ENCODE measurements at places on chromosomes 16 and 17.
A peak's percentile ranks its signal among the peaks of the same experiment; 100 is the strongest.

DNA sequence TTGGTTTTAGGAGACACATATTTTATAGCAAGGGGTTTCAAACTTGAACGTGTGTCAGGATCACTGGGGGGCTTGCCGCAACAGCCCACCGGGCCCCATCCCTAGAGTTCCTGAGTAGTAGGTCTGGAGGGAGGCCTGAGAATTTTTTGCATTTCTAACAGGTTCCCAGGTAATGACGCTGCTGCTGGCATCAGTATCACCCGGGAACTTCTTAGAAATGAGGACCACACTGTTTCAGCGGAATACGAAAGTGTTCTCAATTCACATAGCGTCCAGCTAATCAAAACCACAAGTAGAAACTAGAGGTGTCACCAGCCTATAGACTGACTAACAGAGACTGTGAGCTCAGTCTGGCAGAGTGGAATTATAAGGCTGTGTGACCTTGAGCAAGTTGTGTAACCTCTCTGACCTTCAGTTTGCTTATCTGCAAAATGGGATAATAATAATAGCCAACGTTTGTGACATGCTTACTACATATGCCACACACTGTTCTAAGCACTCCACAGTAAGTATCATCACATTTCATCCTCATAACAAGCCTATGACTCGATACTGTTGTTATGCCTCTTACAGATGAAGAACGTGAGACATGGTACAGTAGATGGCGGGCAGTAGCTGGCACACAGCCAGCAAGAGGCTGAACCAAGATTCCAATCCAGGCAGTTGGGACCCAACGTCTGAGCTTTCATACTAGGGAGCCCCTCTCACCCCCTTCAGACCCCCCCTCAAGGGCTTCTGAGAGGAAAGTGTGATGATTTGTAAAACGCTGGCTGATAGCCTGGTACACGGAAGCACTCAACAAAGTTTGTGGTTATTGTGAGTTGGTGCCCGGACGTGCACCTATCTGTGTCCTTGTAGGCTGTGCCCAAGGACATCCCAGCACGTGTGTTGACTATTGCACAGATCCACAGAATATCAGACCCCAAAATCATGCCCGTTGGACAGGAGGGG lies 4.6 kb upstream of the ICAM2 start:
- no peaks in the 10 kb centered on the region for H3K36me3 ChIP-seq
- H3K4me3 ChIP-seq = no peak overlapping the region
- peaks cover 57% of the 10 kb centered on the region for H3K4me1 ChIP-seq
- no peaks in the 10 kb centered on the region for H3K27me3 ChIP-seq

DNA sequence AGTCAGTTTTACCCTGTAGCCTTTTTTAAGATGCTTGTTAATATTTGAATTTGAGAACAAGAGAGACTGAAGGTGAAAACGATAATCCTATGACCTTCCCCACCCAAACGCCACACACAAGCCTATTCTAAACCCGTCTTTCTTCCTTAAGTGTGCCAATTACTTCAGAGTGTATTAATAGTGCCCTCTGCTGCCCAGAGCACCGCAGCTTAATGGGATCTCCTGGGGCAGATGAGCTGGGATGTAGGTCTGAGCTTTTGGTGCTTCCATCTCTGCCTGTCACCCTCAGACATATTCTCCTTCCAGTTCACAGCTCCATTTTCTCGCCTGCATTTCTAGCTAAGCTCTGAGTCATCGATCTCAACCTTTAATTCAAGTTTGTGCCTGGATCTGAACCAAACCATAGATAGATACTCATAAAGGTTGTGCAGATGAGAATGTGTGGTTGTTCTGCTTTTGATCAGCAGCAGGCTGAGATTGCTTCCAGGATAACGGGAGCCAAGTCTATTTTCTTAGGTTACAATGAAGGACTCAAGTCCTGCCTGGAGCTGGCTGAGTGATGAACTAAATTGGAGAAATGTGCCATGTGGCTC lies 46.4 kb upstream of the CDH13 start:
- H3K27ac ChIP-seq = no peak overlapping the region
- no peak overlapping the region for H3K4me3 ChIP-seq
- peaks cover 2% of the 10 kb centered on the region for H3K27me3 ChIP-seq
- no peaks in the 10 kb centered on the region for H3K36me3 ChIP-seq
- no peak for DNase-seq

GRCh38 chr16:4561596-4561995 lies 5.5 kb downstream of the C16orf96 start:
- H3K4me3 ChIP-seq = no peak overlapping the region
- no peaks in the 10 kb centered on the region for H3K4me1 ChIP-seq
- no peak overlapping the region for H3K27ac ChIP-seq

GRCh38 chr16:678858-679813 lies 1.1 kb upstream of the STUB1 start:
- peaks cover 17% of the 10 kb centered on the region for H3K36me3 ChIP-seq
- peak overlapping the region; percentile 42 for H3K4me3 ChIP-seq
- H3K4me1 ChIP-seq = peaks cover 58% of the 10 kb centered on the region
- peaks cover 3% of the 10 kb centered on the region for H3K27me3 ChIP-seq

DNA sequence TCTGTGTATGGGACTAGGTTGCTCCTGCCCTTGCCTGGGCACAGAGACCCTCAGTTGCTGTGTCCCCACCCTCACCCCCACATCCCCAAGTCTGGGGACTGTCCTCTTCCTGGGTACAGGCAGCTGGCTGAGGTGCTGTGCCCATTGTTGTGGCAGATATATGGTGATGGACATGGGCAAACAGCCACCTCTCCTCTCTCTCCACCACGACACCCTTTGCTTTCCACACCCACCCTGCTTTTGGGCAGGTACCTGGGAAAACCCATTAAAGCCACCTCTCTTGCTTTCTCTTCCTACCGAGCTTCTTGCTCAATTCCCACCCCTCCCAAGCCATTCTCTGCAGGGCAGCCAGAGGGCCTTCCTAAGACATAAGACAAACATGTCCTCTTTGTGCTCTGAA lies 21.7 kb downstream of the TRPV2 start:
- peaks cover 27% of the 10 kb centered on the region for H3K4me1 ChIP-seq
- H3K4me3 ChIP-seq = no peak overlapping the region
- no peak for DNase-seq

- DNase-seq = no peak
- no peak overlapping the region for H3K27ac ChIP-seq
- H3K4me1 ChIP-seq = no peaks in the 10 kb centered on the region
- H3K27me3 ChIP-seq = no peaks in the 10 kb centered on the region
Measured at GRCh38 chr17:58268774-58269556, 11.8 kb downstream of the MPO start.

- no peaks in the 10 kb centered on the region for H3K27me3 ChIP-seq
- DNase-seq = no peak
- H3K4me1 ChIP-seq = no peaks in the 10 kb centered on the region
- no peak overlapping the region for H3K4me3 ChIP-seq
- H3K27ac ChIP-seq = no peak overlapping the region
Measured at GRCh38 chr17:74252211-74252610, 21.8 kb upstream of the DNAI2 start.

GRCh38 chr16:19687279-19687678 lies 30.7 kb downstream of the KNOP1 start:
- H3K27me3 ChIP-seq = no peaks in the 10 kb centered on the region
- H3K27ac ChIP-seq = no peak overlapping the region
- H3K4me3 ChIP-seq = no peak overlapping the region
- H3K4me1 ChIP-seq = peaks cover 28% of the 10 kb centered on the region
- no peak for DNase-seq

DNA sequence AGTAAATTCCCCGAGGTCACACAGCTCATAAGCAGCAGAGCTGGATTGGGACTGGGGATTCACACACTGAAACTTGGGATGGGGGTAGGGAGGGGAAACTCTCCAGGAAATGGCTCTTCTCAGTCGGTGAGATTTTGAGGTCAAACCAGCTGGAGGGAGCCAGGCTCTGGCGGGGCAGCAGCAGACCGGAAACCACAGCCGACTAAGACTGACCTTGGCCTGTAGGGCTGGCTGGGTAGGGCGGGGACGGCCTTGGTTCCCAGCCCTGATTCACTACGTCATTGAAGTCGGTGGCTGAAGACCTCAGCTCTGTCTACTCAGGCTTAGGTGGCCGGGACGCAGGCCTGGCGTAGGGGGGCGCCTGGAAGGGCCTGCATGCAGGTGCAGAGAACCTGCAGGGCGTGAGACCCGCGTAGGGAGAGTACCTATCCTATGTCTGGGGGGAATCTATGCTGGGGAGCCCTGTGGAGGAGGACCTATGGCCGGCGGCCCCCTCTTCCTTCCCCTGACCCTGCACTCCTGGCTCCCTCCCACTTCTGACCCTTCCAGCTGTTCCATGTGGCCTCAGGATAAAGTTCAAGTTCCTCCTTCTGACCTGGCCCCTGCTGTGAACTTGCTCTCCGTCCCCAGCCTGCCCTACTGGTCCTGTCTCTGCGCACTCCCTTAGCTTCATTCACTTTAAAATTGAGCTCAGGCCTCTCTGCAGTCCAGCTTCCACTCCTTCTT lies 11.9 kb upstream of the SLC4A1 start:
- peaks cover 28% of the 10 kb centered on the region for H3K4me1 ChIP-seq
- H3K27ac ChIP-seq = peak overlapping the region; percentile 80
- H3K27me3 ChIP-seq = no peaks in the 10 kb centered on the region
- peak; percentile 50 for DNase-seq

GRCh38 chr16:5422643-5423496 lies 325.3 kb upstream of the EEF2KMT start:
- no peaks in the 10 kb centered on the region for H3K27me3 ChIP-seq
- no peaks in the 10 kb centered on the region for H3K4me1 ChIP-seq
- H3K27ac ChIP-seq = no peak overlapping the region
- DNase-seq = no peak

- H3K27me3 ChIP-seq = no peaks in the 10 kb centered on the region
- no peak overlapping the region for H3K4me3 ChIP-seq
- no peak for DNase-seq
- H3K4me1 ChIP-seq = no peaks in the 10 kb centered on the region
Measured at GRCh38 chr16:12742741-12743140, 60.9 kb downstream of the CPPED1 start.

- no peak overlapping the region for H3K27ac ChIP-seq
- no peaks in the 10 kb centered on the region for H3K27me3 ChIP-seq
- DNase-seq = peak; percentile 27
- no peaks in the 10 kb centered on the region for H3K36me3 ChIP-seq
- H3K4me1 ChIP-seq = peaks cover 9% of the 10 kb centered on the region
- H3K4me3 ChIP-seq = no peak overlapping the region
Measured at GRCh38 chr17:34361478-34362061, 1.5 kb downstream of the CCL1 start.

DNA sequence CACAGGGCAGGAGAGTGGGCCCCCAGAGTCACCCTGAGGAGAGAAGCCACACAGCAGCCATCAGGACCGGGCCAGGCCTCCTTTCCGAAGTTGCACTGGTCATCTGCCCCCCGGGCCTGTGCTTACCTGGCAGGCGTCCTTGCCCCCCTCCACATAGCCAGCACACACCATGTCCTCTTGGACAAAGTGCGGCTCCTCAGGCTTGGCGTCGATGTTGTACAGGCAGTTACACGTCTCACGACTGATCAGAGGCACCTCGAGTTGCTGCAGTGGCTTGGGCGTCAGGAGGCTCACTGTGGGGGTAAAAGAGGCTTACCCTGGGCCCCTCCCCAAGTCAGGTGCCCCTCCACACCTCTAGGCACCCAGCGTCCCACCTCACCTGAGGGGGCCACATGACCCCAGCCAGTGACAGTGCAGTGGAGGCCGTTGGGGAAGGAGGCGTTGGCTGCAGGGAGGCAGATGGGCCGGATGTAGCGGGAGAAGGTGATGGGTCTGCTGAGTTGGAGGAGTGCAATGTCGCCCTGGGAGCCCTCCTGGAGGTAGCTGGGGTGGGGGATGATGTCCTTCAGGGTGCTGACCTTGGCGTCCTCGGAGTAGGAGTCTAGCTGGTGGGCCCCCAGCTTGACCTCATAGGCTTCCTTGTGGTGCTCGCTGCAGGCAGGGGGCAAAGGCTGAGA lies 3.1 kb downstream of the PRSS8 start:
- no peak overlapping the region for H3K4me3 ChIP-seq
- no peaks in the 10 kb centered on the region for H3K27me3 ChIP-seq
- H3K27ac ChIP-seq = no peak overlapping the region

GRCh38 chr16:77946823-77947222 lies 75.5 kb upstream of the CLEC3A start:
- H3K36me3 ChIP-seq = no peaks in the 10 kb centered on the region
- no peaks in the 10 kb centered on the region for H3K4me1 ChIP-seq
- H3K27me3 ChIP-seq = no peaks in the 10 kb centered on the region
- H3K4me3 ChIP-seq = no peak overlapping the region
- no peak overlapping the region for H3K27ac ChIP-seq
- no peak for DNase-seq

GRCh38 chr16:19346335-19346922 lies 60.9 kb downstream of the CLEC19A start:
- no peak overlapping the region for H3K4me3 ChIP-seq
- H3K27ac ChIP-seq = no peak overlapping the region
- no peaks in the 10 kb centered on the region for H3K27me3 ChIP-seq
- H3K36me3 ChIP-seq = no peaks in the 10 kb centered on the region
- no peaks in the 10 kb centered on the region for H3K4me1 ChIP-seq
- no peak for DNase-seq

GRCh38 chr17:28828294-28829040 lies 14.1 kb downstream of the FAM222B start:
- no peak overlapping the region for H3K4me3 ChIP-seq
- DNase-seq = no peak
- H3K27me3 ChIP-seq = no peaks in the 10 kb centered on the region
- H3K36me3 ChIP-seq = no peaks in the 10 kb centered on the region

GRCh38 chr17:55160501-55160900 lies 104.3 kb upstream of the HLF start:
- H3K27me3 ChIP-seq = no peaks in the 10 kb centered on the region
- H3K4me3 ChIP-seq = no peak overlapping the region
- no peak overlapping the region for H3K27ac ChIP-seq
- H3K36me3 ChIP-seq = no peaks in the 10 kb centered on the region

DNA sequence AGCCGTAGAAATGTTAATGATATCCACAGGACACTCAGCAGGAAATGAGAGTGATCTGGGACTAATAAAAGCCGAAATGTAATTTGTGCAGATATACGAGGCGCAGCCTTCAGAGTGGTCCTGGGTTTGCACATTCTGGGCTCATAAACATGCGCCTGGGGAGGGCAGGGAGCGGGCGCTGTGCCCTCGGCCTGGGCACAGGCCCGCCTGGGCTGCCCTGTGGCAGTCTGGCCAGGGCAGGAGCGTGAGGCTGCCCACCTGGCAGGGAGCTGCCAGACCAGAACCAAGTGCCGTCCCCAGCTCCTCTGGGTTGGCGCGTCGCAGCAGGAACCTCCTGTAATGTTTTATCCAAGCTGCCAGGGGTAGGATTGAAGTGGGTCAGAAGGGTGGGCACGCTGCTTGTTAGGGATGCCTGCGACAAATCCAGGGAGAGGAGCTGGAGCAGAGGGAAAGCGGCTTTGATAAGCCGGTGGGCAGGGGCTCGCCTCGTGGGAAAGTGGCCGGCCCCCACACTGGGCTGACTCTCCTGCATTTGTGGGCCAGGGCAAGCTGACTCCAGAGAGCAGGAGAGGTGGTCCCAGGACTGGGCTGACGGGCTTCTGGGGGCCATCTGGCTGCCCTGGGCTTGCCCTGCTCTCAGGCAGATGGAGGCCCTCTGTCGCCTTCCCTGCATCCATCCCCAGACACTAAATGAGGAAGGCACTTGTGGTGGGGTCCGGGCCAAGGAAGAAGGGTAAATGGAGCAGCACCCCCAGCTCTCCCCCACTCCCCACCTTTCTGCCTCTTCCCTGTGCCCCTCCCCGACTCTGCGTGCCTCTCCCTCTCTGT lies 45.9 kb downstream of the SREBF1 start:
- no peak overlapping the region for H3K4me3 ChIP-seq
- no peak overlapping the region for H3K27ac ChIP-seq
- H3K27me3 ChIP-seq = no peaks in the 10 kb centered on the region
- peaks cover 9% of the 10 kb centered on the region for H3K36me3 ChIP-seq
- DNase-seq = no peak
- peaks cover 30% of the 10 kb centered on the region for H3K4me1 ChIP-seq

GRCh38 chr17:50863221-50863843 lies 2.8 kb downstream of the TOB1 start:
- H3K36me3 ChIP-seq = peaks cover 10% of the 10 kb centered on the region
- peak; percentile 68 for DNase-seq
- peaks cover 23% of the 10 kb centered on the region for H3K4me1 ChIP-seq
- H3K27me3 ChIP-seq = no peaks in the 10 kb centered on the region
